ENCODE measurements at places on chromosomes 12 and 14.

- DNase-seq = no peak
Measured at GRCh38 chr12:68559984-68560850, 50.5 kb upstream of the RAP1B start.

- no peak for DNase-seq
Measured at GRCh38 chr14:30185832-30186231, 258.2 kb upstream of the PRKD1 start.

GRCh38 chr14:60566101-60566500 is 57.2 kb downstream of the SIX6 start:
- DNase-seq = no peak

DNA sequence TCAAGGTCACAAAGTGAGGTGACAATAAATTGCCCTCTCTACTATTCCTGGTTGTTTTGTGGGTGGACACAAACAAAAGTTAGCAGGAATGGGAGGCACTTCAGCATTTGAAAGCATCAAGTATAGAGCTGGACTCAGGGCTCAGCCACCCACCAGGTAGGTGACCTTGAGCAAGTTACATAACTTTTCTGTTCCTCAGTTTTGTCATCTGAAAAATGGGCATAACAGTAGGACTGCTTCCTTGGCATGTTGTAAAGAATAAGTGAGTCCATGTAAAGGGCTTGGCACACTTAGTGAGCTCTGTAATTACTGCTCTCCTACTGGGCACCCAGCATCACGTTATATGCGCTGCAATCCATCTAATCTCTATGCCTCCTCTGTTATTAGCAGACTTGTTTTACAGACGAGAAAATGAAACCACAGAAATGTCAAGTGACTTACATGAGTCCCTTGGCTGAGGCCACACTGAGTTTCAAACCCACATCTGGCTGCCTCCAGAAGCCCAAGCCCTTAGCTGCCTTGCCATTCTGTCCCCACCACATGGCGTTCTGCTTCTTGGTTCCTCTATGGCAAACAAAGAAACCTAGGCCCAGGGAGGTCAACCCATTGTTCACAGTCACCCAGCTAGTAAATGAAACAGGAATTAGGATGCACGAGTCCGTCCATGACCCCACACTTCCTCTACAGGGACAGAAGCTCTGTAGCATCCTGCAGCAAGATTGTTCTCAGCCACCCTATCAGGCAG is 63.2 kb upstream of the SLC24A4 start:
- DNase-seq = no peak

GRCh38 chr14:94844593-94845152 is 74.8 kb upstream of the GSC start:
- no peak for DNase-seq

DNA sequence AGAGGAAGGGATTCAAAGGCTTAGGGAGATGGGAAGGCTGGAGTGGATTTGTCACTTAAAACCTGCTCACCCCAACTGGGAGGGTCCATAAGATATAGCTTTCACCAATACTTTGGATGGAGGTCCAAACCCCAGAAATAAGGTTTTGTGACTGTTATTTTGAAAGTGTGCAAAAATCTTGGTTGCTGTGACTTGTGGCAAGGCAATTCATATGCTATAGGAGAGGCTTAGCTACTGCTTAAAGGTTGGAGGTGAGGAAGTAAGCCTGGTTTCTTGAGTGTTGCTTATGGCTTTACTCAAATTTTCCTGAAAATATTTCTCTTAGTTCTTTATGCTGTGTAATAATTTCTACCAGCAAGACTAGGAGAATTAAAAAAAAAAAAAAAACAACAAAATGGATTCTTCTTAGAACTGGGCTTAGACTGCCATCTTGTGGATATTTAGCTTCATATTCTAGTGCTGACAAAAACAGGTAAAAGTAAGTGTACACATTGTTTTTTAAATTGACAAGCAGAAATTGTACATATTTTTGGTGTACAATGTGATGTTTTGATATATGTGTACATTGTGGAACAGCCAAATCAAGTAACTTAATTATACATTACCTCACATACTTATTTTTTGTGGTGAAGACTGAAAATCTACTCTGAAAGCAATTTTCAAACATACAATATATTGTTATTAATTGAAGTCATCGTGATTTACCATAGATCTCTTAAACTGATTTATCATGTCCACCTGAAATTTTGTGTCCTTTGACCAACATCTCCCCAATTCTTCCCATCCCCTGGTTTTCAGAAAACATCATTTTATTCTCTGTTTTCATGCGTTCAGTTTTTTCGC is 23.0 kb downstream of the PDE6H start:
- DNase-seq = peak; percentile 36

DNA sequence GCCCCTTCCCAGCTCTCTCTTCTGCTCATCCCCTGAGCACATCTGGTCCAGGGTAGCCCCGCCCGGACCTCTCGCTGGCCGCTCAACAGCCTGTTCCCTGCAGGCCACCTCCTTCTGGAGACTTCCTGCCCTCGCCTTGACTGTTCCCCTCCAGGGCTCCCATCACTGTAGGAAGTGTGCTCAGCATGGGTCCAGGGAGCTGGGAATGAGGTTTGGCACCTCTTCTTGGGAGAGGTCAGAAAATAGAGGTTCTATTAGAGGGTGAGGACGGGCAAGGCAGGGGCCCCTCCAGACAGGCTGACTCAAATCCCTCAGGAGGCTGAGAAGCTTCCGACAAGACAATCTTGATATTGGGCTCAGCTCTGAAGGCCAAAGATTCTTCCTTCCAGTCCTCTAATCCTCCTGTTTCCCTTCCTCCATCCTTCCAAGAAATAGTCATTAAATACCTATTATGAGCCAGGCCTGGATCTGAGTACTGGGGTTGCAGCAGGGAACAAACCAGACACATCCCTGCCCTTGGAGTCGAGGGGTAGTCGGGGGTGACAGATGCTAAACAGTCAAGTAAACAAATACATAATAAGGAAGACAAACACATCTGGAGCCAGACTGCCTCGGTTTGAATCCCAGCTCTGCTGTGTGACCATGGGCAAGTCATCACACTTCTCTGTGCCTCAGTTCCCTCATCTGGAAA is 30.6 kb downstream of the CMKLR1 start:
- DNase-seq = no peak

DNA sequence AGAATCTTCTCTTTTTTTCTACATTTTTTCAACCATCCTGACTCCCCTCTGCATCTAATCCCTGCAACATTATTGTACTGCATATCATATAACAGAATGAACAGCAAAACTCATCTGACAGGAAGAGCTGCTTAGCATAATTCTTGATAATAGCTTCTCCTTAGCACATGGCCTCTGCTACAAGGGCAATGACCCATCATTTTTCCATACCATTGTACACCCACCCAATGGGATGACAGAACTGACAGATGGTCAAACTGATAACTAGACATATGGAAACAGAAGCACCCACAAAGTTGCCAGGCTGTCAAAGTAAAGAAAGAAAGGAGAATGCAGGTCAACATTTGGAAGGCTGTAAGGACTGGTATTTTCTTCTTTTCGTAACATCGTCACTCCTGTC is 390.4 kb upstream of the USP15 start:
- DNase-seq = no peak

DNA sequence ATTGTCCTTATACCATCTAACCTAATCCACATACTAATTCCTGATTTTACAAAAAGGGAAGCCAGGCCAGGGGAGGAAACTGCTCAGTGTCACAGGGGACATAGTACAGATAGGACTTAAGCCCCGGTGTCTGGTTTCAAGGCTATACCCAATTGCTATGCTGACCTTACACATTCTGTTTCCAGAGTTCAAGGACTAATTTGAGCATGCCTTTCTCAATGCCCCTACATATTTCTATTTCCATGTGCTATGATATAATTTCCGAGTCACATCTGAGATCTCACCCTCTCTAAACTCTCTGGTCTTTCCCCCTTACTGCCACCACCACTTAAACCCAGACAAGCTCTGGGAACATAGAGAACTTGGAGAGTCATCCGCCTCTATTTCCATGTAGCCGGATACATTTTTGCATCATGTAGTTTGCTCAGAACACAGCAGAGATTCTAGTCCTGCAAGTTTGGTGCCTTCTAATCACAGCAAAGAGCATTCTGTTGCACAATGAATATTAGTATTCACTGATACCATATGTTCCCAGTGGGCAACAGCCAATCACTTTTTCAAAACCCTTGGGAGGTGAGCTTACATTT is 34.2 kb downstream of the PPM1H start:
- peak; percentile 33 for DNase-seq

- no peak for DNase-seq
Measured at GRCh38 chr14:71481021-71481654, 451.1 kb upstream of the RGS6 start.

DNA sequence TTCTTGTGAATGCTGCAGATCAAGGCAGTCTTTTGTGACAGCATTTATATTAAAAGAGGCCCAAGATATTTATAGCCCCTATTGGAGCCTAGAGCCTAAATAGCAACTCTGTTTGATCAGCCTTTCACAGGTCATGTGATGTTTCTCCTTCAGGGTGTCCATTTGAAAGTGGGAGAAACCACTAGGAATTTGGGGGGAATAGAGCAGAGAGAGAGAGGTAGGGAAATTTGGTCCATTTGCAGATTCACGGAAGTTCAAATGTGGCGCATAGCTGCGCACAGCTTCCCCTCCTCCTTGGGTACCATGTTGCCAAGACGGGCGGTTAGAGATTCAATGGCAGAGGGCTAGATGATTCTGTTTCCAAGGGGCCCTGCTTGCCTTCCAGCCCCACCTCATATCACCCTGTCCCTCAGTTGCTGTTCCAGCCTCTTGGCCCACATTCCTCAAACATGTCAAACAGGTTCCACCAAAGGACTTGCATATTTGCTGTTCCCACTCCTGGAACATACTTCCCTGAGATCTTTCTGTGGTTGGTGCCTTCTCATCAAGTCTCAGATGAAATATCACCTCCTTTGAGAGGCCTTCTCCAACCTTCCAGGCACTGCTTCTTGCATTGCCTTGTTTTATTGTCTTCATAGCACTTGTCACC is 220.8 kb downstream of the CHST11 start:
- no peak for DNase-seq

DNA sequence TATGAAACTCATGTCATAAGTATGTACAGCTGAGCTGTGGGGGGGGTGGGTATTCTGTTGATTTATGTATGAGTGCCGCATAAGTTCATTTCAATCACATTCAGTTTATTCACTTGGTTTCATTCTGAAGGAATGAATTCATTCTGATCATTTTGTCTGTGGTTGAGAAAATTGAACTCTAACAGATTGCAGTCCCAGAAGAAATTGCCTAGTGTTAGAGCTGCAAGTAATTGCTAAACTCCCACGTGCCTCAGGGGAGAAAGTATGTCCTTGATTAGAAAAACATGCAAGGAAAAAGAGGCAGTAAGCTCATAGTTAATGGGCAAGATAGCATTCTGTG is 442.4 kb upstream of the MGAT4C start:
- no peak for DNase-seq

GRCh38 chr12:40689576-40689975 is 2.7 kb upstream of the CNTN1 start:
- no peak for DNase-seq

DNA sequence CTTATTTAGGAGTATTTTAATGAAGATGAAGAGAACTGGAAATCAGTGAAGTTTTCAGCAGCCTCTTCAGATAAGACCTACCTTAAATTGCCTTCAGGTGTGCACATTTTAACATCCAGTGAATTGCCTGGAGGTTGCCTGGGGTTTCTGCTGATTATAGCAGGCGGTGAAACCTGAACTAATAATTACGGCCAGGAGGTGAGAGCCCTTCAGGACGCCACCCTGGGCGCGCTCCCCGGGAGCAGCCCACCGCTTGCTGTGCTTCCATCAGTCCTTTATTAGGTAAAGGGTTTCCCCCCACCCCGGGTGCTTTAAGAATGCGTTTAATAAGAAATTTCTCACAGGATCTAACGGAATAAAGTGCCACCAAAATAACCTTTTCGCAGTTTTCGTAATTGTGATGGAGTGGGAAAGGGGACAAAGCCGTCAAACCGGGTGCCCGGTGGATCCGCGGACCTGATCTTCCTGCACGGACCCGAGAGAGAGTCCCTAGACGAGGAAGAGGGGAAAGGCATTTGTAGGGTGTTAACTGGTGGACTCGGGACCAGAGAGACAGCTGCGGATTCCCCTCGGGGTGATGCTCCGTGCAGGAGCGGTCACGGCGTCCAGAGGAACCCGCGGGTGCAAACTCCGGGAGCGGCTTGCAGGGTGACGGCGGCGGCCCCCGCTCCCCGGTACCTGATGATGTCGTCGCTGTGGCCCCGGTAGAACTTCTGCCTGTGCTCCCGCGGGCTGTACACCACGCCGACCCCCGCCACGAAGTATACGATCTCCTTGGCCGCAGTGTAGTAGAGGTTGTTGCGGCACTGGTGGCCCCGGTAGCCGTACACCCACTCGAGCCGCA is 902 bp downstream of the EML5 start:
- DNase-seq = no peak

DNA sequence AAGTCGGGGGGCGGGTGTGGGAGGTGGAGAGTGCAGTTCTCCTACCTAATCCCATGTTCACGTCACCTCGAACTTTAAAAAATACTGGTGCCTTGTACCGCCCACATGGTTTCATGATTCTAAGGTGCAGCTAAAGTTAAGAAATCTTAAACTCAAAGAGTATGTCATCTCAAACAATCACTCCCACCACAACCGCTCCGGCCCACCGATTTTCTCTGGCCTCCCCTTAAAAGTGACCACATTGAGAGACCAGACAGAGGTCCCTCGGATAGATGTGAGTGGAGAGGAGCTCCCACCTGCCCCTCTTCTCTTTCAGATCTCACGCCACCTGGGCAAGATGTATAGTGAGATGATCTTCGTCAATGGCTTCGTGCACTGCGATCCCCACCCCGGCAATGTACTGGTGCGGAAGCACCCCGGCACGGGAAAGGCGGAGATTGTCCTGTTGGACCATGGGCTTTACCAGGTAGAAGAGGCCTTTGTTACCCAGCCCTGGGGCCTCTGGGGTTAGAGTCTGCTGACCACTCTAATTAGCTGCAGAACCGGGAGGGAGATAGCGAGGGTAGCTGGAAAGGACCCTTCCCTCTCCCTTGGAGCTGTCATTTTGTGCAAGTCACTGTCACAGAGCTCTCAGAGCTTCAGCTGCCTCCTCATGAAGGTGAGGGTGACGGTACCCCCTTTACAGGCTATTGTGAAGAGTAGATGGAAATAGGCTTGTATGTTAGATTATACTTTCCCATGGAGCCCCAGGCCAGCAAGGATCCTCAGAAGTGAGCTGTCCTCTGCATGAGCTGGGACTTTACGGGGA is 124.4 kb downstream of the ADCK1 start:
- no peak for DNase-seq

GRCh38 chr12:38328306-38328895 is 11.8 kb downstream of the ALG10B start:
- no peak for DNase-seq

DNA sequence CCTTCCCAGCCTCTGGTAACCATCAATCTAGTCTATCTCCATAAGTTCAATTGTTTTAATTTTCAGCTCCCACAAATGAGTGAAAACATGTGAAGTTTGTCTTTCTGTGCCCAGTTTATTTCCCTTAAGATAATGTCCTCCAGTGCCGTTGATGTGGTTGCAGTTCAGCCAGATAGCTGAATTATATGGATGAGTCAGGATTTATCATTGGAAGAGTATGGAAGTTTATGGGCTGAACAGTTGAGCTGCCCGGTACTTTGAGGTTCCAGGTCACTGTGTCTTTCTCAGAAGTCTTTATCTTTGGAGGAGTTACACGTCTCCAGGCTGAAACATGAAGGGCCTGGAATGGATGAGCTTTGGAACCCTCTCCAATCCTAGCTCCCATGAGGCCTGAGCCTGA is 120.1 kb downstream of the ASCL4 start:
- no peak for DNase-seq

- DNase-seq = no peak
Measured at GRCh38 chr14:94462763-94463572, 10.4 kb upstream of the SERPINA11 start.

Measured in NCI-H2029 treated with DMSO at 0.1 percent for 48 hours (cell line).